ENCODE measurements at places on chromosomes 4 and X.
A peak's percentile ranks its signal among the peaks of the same experiment; 100 is the strongest.

DNA sequence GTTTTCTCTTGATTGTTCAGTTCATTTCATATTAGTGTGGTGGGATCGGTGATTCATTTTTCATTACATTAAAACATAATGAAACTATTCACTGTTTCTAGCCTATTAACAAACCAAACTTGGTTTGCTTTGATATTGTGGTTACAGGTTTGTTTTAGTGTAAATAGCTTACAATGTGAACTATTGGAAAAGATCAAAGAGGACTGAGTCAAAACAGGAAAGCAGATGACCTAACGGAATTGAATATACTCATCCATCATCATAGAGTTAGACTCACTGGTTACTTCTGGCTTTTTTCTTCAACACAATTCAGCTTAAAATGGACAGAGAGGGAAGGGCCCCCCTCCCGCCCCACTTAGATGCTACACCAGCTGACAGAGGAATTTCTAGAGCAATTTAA is 616.2 kb upstream of the AADAT start:
- DNase-seq: no peak

- DNase-seq: no peak
These were observed 1061.3 kb downstream of the STPG2 start for GRCh38 chr4:97081951-97082350.

DNA sequence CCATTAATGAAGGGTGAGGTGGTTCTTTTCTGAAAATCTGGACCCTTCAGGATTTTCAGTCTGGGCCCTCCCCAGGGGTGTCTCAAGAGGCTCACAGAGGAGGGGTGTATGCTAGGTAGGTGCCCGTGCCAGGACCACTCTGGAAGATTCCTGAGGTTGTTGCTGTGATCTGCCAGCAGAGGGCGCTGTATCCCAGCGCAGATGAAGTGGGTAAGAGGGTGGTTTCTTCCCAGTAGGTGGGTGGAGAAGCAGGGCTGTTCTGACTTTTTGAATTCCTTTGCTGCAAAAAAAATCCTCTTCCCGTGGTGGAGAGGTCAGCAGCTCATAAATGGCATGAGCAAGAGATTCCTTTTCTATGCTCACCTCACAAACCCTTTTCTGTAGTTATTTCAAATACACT is 51.1 kb downstream of the SCML1 start:
- peak; percentile 43 for DNase-seq

DNA sequence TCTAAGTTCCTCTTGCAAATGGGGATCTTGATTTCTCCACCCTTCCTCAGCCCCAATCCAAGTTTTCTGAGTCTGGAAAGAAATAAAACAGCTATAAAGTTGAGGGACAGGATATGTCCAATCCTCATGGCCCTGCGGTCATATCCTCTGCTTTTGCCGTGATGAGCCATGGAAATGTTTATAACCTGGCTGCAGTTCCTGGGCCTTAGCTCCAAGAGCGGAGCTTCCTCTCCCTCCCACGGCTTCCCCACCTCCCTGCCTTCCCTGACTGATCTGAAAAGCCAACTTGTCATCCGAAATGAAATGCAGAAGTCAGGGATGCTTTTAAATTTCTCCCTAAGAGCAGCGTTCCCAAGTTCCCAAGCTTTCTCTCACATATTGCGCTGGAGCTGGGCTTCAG is 221.5 kb upstream of the SFRP2 start:
- DNase-seq: no peak

DNA sequence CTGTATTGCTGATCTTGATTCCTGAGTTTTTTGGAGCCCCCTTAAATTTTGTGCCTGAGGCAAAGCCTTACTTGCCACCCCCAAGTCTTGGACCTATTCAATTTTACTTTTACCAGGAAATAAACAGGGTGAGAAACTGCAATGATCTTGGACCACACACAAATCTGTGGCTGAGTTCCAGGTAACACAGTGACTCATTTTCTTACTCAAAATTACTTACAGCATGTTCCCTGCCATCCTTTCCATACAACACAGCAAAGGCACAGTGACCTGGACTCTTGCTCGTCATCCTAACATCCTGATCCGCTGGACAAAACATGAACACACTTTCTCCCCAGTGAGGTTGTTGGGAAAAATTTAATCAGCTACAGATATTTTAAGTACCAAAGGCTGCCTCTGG is 60.7 kb upstream of the S100G start:
- no peak for DNase-seq

DNA sequence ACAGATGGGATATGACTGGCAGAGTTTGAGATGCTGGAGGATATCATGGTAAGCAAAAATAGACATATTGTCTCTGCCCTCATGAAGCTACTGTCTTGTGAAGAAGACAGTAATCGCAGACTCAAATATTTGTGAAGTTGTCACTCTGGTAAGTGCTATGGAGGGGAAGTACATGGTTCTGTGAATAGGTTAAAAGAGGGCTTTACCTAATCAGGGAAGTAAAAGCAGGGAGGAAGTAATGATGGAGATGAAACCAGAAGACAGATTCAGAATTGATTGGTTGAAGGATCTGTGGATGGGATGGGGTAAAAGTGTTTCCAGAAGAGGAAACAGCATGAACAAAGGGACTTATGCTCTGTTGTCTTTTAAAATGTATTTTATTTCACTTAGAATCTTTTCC is 19.3 kb upstream of the MAGED1 start:
- DNase-seq: no peak

- peak; percentile 11 for DNase-seq
These were observed 101.4 kb downstream of the WWC2 start for GRCh38 chr4:183200453-183200852.

DNA sequence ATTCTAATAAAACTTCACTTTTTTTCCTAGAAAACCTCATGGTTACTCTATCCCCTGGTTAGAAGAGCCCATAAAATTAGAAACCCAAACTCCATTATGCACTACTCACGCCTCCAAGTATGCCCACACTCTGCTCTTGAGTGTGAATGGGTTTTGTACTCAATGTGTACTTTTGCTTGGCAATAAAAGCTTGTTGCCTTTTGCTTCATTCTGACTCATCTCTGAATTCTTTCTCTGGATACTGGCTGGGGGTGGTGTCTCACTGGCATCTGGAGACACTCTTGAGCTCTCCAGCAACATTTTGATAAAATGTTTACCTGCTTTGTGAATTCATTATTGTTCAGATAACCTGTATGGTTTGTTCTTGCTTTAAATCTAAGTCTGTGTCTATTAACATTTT is 963.3 kb downstream of the TRAM1L1 start:
- no peak for DNase-seq

DNA sequence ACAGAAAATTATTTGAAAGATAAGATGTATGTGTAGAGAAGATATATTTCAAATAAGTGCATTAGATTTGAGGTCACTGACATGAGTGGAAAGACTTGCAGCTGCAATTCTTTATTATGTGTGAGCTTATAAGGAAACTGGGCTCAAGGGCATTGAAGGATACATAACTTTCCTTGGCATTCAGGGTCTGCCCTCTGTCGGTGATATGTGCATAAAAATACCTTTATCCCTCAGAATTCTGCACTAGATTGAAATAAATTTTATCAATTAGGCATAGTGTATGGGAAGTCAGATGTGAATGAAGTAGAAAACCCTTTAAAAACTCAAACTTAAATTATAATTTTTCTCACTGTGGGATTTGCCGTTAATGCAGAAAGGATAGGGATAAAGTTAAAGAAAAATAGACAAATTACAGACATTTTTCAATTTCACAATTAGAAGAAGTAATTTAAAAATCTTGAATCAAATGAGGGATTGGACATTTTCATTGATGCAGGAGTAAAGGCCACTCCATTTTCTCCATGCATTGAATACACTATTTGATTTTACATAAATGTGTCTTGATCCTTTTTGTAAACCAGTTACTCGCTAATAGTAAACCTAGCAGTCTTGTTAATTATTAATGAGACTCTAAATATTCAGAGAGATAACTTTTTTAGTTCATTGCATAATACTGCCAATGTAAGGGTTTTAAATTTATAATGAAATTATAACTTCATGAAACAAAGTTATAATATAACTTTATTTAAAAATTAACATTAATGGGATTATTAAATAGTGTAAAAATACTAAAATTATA is 21.0 kb upstream of the ETNPPL start:
- DNase-seq: no peak

DNA sequence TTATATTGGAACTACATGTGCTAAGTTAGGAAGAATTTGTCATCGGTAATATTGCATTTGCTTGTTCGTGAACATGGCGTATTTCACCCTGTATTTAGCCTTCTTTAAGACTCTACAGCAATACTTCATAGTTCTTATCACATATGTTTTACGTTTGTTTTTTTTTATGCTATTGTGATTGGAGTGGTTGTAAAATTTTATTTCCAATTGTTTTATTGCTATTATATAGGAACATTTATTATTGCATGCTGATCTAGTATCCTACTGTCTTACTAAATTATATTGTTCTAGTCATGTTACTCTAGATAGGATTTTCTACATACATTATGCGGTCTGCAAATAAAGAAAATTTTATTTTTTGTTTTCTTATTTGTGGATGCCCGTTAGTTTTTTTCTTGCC is 107.4 kb downstream of the KDM6A start:
- no peak for DNase-seq

Data from head of caudate nucleus (tissue), 42 donors.